ENCODE measurements at places on chromosomes 6 and 20. TPM values are rescaled to one million over a fixed set of nuclear protein-coding genes. Genes with fewer than 3 reads are reported as not detected.

GRCh38 chr20:3777716-3778629, 3.3 kb downstream of the SPEF1 start:
- DNase-seq: peak; percentile 53

The RAMACL gene
- polyA plus RNA-seq: 0.22 TPM

- no peak for DNase-seq
Observed at GRCh38 chr6:150755524-150755923, 110.0 kb upstream of the MTHFD1L start.

DNA sequence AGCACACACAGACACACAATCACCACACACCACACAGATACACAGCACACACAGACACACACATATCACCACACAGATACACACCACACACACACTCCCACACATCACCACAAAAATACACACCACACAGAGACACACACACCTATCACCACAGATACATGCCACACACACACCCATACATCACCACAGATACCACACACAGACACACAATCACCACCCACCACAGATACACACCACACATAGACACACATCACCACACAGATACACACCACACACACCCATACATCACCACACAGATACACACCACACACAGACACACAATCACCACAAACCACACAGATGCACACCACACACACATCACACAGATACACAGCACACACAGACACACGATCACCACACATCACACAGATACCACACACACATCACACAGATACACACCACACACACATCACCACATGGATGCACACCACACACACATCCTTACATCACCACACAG, 74.0 kb downstream of the GRM4 start:
- DNase-seq: no peak

Measured in adrenal gland (tissue), 19 donors.